Cortex of kidney (tissue), 1 donor: ENCODE measurements at places on chromosomes 4 and X.

DNA sequence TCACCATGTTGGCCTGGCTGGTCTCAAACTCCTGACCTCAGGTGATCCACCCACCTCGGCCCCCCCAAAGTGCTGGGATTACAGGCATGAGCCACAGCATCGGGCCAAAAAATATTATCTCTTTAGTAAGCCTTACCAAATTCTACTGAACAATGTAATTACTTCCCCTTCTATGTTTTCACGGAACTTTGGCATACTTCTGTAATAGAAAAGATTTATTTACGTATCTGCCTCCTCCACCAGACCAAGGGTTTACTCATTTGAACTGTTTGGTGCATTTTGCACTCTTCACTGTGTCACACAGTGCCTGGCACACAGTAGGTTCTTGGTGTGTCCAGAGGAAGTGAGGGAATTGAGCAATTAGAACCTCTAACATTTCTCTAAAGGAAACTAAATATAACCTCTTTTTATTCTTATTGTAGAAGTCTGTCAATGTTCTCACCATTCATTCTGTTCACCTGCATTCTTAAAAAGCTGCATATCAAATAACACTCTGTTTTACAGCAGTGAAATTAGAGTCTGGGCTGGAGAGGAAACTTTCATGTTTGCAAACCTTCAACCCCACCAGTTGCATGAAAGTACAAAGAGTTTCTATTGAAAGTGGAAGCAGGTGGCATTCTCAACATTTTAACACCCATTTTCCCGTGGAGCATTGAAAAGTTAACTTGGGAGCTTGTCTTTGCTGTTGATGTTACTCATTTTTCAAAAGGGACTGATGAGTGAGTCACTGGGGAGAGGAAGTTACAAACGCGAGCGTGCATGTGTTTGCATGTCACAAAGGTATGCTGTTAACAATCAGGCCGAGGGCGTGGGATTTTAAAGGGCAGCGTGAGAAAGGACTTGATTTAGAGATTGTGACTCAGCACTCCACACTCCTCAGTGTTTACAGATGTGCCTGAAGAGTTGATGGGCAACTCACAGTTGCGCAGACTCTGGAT, 314.1 kb downstream of the STK32B start:
- DNase-seq = no peak

DNA sequence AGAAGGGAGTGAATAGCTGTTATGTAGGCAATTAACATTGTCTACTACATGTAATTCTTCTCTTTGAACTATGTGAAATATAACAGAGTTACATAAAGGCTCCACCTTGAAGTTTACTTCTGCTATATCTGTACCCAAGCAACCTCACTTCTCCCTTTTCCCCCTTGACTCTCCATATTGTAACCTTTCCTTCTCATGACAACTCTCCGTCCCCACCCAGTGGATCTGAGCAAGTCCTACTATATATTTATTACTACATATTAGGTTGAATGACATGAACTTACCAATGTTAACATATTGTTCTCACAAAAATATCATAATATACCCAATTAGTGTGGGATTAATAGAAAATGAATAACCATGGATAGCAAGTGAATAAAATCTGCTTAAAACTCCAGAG, 93.2 kb upstream of the ATP8A1 start:
- no peak for DNase-seq

DNA sequence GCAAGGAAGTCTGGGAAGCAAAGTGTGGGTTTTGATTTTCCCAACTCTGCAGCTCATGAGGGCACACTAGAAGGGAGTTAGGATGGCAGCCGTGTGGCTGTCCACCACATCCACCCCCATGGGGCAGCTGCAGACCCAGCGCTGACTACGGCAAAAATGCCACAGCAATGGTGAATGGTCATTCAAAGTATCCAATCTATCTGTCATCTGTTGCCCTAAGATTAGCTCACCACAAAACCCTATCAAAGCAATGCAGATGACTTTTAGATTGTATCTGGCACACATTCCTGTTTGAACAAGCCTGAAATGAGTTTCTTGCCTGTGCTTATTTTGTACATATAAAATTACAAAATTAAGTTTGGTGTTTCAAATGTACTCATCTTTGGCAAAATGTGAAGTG, 29.7 kb upstream of the HPSE start:
- no peak for DNase-seq

- DNase-seq = no peak
These were observed 15.2 kb upstream of the TXLNG start for GRCh38 chrX:16770970-16771482.

- no peak for DNase-seq
These were observed 442 bp upstream of the MCUB start for GRCh38 chr4:109559625-109559982.

DNA sequence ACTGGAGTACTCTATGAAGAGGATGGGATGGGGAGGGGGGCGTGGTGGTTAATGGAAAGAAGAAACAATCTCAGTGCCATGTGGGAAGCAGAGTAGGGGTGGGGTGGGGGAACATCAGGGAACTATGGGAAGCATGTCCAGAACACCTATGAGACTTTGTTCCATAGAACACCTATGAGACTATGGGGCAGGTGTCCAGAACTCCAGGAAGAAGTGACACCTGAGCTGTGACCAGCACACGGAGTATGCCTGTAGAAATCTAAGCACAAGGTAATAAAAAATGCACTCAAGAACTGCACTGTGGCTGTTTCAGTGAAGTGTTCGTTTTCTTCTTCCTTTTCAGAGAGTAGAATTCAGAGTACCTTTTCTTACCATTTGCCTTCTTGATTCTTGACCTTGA, 704.8 kb upstream of the TENM3 start:
- no peak for DNase-seq

GRCh38 chr4:158065176-158065575, 107.6 kb downstream of the GASK1B start:
- DNase-seq = no peak

DNA sequence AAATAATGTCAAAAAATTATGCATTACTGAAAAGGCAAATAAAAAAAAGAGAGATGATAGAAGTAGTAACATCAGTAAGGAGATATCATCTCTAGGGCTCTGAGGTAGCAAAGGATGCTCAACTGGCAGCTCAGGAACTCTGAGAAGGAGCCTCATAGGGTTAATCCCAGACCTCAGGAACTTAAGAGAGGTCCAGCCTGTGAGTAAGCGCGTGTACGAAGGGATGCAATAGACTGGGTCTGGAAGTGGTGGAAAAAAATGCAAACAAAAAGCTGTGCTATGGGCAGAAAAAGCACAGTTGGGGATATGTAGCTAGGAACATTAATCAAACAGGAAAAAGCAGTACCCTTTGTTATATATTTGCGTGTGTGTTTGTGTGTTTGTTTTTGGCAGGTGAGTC, 282.0 kb downstream of the GALNTL6 start:
- DNase-seq = no peak

GRCh38 chr4:48193096-48193836, 59.2 kb upstream of the TXK start:
- no peak for DNase-seq

DNA sequence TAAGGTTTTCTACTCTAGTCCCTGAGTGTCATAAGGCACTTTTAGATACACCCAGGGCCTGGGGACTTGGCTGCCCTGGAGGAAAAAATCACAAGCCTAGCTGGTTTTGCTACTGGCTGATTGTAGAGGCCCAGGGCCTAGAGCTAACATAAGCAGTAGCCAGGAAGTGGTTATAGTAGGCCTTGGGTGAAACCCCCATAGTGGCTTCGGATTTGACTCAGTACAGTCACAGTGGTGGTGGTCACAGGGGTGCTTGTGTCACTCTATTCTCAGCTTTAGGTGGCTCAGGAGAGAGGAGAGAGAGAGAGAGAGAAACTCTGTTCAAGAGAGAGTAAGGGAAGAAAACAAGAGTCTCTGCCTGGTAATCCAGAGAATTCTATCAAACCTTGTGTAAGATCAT, 194.5 kb upstream of the EDA2R start:
- DNase-seq = no peak

- DNase-seq = no peak
These were observed 95.9 kb upstream of the MYOZ2 start for GRCh38 chr4:119039779-119040178.

GRCh38 chr4:46909078-46909477, at the start of gene COX7B2:
Gene COX7B2 (minus strand): TSS chr4:46909245. CDS start chr4:46735192, 174,053 bp downstream.
- DNase-seq = no peak

GRCh38 chr4:129218897-129219296, 122.9 kb downstream of the C4orf33 start:
- DNase-seq = no peak

DNA sequence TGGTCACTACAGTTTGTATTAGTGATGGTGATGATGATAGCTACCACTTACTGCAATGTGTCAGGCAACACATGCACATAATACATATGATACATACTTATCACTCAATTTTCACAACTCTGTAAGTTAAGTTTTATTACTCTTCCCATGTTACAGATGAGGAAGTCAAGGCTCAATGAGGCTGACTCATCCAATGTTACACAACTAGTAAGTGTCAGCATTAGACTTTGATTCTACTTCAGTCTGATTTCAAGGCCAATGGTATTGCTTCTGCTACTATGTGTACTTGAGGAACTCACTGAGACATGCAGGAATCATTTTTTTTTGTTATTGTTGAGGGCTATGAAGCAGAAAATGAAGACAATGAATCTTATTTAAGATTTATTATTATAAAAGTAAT, 96.4 kb upstream of the TRPC5OS start:
- DNase-seq = no peak

DNA sequence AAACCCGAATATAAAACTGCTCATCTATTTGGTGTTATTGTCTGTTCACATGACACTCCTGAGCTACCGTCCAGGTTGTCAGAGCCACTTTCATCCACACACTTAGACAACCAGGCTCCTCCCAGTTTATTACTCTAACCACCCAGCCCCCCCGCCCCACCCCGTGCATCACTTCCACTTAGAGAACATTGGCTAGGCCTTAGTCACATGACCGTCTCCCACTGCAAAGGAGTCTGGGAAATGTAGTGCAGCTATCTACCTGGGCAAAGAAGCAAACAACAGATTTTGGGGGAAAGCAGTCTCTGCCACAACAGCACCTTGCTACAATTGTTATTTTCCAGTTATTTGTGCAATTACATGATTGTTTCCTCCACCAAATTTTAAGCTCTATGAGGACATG, 57.6 kb upstream of the RBPJ start:
- DNase-seq = no peak

- no peak for DNase-seq
These were observed 124.1 kb upstream of the TBL1X start for GRCh38 chrX:9340598-9341290.

- no peak for DNase-seq
These were observed 82.7 kb upstream of the FGF13 start for GRCh38 chrX:138794246-138794645.

DNA sequence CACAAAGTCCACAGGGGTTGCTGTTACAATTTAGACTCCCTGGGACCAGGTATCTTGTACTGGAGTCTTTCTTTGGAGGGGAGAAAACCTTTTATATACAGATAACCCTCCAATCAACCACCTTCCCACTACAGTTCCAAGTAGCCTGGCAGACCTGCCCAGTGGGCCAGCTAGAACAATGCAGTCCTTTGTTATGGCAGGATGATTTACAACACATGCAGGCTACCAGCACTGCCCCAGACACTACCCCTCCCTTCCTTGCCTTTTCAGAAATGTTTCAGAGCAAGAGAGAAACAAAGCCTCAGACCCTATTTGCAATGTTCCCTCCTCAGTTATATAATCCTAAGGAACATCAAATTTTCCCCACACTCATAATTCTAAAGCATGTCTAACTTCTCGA, 11.1 kb downstream of the RASL11B start:
- DNase-seq = no peak

DNA sequence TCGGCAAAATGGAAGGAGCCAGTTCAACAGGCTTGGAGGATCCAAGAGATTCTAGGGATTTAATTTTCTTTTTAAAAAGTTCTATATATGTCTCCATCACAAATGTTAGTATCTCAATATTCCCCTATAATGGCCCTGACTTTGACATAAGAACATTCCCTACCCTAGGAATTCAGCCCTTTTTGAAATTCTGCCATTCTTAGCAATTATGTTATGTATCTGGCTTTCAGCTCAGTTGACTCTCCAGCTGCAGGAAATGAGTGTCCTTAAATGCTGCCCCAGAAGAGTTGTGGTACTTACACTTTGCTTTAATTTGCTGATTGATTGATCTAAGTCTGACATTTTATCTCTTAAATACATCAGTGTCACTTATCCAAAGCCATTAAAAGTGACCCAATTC, 1454.3 kb downstream of the FSTL5 start:
- no peak for DNase-seq

DNA sequence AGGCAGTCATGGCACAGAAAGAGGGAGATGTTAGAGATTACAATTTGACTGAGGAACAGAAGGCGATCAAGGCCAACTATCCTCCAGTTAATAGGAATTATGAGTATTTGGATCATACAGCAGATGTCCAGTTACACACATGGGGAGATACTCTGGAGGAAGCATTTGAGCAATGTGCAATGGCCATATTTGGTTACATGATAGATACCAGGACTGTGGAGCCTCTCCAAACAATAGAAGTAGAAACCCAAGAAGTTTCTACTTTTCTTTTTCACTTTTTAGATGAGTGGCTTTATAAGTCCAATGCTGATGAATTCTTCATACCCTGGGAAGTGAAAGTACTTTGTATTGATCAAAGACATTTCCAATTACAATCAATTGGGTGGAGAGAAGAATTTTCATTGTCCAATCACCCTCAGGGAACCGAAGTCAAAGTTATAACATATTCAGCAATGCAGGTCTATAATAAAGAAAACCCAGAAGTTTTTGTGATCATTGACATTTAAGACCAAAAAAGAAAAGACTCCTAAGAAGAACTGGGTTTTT, 139.1 kb downstream of the MAB21L2 start:
- DNase-seq = no peak

- DNase-seq = no peak
These were observed 722 bp upstream of the EFHC2 start for GRCh38 chrX:44344194-44344593.

- DNase-seq = no peak
These were observed 204.9 kb downstream of the EVC2 start for GRCh38 chr4:5503336-5503936.

GRCh38 chr4:184792950-184793555, 32.7 kb downstream of the ACSL1 start:
- DNase-seq = no peak

- no peak for DNase-seq
These were observed 41.3 kb downstream of the MAGEB17 start for GRCh38 chrX:16208601-16209000.

GRCh38 chr4:25504932-25505636, 128.0 kb downstream of the ANAPC4 start:
- DNase-seq = no peak

- DNase-seq = no peak
These were observed 14.2 kb upstream of the C1QTNF7 start for GRCh38 chr4:15413623-15414019.

GRCh38 chrX:138492371-138492770, 219.1 kb downstream of the FGF13 start:
- DNase-seq = no peak

- DNase-seq = no peak
These were observed 37.8 kb downstream of the SPCS3 start for GRCh38 chr4:176357359-176358082.

- no peak for DNase-seq
These were observed 57.9 kb downstream of the TKTL2 start for GRCh38 chr4:163415668-163416067.

DNA sequence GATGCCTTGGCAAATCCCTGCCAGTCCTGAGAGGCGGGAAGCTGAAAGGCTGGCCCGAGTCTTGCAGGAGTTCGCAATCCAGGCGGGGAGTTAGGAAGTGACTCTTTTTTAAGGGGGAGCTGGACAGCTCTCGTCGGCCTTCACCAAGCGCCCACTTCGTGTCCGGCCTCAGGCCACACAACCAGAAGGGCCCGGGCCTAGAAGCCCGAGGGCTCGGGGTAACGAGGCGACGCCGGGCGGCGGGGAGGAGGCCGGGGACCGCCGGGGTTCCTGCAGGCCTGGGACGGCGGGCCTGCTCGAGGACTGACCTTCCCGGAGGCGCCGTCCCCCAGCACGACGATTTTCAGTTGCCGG, 395 bp downstream of the RAB28 start:
- DNase-seq = peak; percentile 24
